ENCODE measurements at places on chromosomes 7 and 10.

- DNase-seq = no peak
Observed at GRCh38 chr7:150940431-150941102, 37.6 kb downstream of the KCNH2 start.

DNA sequence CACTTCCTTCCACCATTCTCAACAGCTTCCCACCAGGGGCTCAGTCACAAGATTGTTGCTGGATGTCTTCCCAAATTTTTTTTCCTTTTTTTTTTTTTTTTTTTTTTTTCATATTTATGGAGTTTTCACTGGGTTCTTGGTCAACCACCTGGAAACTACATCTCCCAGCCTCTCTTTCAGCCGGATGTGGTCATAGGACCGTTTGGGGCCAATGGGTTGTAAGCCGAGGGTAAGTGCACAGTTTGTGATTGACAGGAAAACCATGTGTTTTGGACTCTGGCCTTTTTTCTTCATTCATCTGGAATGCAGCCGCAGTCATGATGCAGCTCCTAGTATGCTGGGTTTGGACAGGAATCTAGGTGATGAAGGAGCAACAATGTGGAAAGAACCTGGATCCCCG is 337.1 kb upstream of the FOXK1 start:
- DNase-seq = no peak

- no peak for DNase-seq
Observed at GRCh38 chr10:96270571-96270970, 798 bp downstream of the BLNK start.

DNA sequence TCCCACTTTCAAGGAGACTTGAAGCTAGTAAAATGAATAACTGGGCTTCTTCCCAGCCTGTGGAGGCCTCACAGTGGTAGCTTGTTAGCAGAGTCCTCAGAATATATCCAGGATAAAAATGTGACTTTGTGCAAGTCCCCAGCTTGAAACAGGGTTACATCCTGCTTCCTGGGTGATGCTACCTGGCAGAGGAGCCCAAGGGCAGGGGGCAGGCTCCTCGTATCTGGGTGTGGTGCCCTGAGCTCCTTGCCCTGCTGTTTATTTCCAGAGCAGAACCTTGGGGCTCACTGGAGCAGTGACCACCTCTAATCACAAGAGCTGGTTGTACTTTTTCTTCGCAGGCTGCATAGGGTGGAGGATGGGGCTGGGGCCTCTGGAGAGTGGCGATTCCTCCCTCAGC is 94.8 kb downstream of the GRK5 start:
- DNase-seq = no peak

- no peak for DNase-seq
Observed at GRCh38 chr10:77293347-77293746, 344.3 kb downstream of the KCNMA1 start.

GRCh38 chr10:127318396-127318795 is 122.0 kb upstream of the INSYN2A start:
- DNase-seq = no peak

DNA sequence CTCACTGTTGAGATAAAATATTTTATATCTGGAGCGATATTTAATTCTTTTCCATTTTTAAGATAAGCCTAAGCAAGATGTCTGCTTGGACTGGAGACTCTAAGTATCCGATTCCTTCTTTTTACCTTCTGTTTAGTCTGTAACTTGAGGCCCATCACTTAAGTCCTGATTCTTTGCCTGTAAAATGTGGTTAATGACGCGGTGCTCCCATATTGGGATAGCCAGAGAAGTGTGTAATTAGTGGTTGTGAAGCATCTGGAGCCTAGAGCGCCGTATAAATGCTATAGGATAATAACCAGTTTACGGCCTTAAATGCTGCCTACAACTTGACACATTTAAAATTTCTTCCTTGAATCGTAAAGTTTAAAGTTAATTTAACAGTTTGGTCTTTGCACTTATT is 132.9 kb downstream of the CHN2 start:
- DNase-seq = no peak

DNA sequence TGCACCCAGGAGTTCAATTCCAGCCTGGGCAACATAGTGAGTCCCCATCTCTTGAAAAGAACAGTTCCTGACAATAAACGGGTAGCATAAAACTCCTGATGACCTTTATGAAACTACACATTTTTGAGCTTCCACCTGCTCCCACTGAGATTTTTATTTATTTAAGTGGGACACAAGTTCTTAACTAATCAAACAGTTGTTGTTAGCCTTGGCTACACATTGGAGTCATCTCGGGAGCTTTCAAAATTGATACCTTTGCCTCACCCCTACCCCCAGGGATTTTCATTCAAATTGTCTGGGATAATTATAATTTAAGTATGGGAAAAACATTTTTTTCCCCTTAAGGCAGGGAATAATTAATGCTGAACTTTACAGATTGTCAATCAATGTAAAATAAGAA is 39.3 kb downstream of the MALSU1 start:
- DNase-seq = no peak

DNA sequence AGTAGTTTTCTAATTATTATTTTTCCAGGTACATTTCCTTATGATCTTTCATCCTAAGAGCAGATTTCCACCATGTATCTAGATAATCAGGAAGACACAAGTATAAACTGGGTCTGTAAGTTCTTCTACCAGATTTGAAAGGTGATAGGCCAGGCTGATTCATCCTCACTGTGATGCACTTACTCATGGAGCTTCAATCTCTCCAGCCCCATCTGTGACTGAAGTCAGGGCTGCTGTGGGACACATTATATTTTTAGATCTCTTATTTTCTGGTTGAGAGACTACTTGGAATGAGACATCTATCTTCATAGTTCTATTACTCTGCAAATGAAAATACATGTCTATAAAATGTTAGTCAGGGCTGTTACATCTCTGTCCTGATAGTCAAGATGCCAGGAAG is 85.5 kb upstream of the SLC25A13 start:
- DNase-seq = no peak

DNA sequence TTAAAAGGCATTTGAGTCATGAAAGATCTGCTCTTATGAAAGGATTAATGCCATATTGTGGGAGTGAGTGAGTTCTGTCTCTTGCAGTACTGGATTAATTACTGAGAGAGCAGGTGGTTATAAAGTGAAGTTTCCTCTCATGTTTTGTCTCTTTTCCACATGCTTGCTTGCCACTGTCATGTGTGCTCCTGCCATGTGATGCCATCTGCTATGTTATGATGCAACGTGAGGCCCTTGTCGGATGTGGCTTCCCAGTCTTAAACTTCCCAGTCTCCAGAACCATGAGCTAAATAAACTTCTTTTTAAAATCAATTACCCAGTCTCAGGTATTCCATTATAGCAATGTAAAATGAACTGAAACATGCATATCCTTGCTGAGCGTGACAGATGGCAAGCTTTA is 22.7 kb upstream of the TCTN3 start:
- no peak for DNase-seq

- no peak for DNase-seq
Observed at GRCh38 chr10:117352724-117353123, 22.5 kb downstream of the PDZD8 start.

GRCh38 chr7:17968791-17969715 is 28.8 kb upstream of the SNX13 start:
- DNase-seq = no peak

DNA sequence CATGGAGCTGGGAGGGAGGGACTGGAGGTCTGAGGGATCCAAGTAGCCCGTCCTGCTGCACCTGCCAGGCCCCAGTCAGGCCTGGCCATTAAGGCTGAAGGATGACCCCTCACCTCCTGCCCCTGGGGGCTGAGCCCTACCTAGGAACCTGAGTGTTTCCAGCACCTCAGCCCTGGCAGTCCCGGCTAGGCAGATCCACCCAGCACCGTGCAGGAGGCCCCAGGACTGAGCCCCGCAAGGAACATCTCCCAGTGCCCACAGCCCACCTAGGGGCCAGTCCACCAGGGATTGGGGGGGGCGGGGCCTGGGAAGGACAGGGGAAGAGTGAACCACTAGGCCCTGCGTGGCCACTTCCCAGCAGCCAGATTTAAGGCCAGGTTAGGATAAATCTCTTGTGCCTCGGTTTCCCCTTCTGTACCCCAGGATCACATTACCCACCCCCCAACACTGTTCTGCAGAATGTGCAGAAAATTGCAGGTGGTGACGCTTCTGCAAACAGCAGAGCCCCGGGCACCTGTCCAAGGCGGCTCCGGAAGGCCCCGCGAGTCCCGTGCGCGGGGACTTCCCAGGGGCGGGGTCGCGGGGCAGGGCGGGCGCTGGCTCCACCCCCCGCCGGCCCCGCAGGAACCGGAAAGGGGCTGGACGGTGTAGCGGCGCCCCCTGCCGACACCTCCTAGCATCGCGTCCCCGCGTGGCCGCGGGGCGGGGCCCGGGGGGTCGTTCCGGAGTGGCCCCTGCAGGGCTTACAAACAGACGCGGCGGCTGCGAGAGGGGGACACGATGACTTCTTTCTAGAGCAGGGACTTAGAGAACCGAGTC is 55.9 kb downstream of the PWWP2B start:
- DNase-seq = peak; percentile 93

DNA sequence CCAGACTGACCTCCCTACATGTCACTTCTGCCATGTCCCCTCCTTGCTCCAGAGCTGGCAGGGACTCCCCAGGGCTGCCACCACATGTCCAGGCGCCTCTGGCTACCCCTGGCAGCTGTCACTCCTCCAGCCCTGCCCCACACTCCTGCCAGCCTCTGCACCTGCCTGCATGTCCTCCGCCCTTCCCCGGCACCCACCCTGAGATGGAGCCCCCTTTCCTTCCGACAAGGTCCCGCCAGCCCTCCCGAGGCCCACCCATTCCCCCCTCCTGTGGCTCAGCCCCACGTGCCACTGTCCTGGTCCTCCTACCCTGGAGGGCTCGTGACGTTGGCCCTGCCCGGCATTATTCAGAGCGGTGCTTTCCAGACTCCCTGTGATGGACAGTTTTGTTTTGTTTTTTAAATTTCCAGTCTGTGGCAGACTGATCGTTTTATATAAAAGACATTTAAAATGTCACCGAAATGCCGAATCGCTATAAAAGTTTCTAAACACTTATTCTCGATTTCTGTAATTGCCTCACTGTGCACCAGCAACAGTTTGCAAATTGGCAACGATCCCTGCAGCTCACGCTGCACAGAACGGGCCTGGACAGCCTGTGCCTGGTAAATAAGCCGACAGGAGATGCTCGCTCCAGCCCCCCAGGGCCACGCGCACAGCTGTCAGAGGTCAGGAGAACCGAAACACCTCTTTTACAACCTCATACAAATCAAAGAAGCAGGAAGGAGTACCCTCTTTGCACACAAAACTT is 111.1 kb upstream of the SH2B2 start:
- no peak for DNase-seq

- no peak for DNase-seq
Observed at GRCh38 chr10:73894245-73894971, 16.5 kb upstream of the PLAU start.

DNA sequence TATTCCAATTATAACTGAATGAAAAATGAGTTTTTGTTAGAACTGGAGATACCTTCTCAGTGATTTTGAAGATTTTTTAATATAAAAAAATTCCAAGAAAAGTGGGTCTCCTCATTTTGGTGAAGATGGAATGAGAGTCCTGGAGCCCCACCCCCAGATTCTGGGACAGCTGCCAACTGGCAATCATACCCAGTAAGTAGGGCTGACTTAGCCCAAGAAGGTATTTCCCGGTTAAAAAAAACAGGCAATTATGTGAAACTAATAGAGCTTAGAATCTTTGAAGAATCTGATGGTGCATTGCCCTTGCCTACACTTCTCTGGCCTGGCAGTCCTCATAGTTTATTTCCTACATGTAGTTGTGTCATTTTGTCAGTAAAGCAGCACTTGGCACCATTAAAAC is 52.8 kb upstream of the VWDE start:
- DNase-seq = no peak

- DNase-seq = no peak
Observed at GRCh38 chr10:27804136-27804535, 58.5 kb upstream of the MKX start.

- DNase-seq = no peak
Observed at GRCh38 chr10:97798958-97799610, 27.3 kb upstream of the SFRP5 start.

DNA sequence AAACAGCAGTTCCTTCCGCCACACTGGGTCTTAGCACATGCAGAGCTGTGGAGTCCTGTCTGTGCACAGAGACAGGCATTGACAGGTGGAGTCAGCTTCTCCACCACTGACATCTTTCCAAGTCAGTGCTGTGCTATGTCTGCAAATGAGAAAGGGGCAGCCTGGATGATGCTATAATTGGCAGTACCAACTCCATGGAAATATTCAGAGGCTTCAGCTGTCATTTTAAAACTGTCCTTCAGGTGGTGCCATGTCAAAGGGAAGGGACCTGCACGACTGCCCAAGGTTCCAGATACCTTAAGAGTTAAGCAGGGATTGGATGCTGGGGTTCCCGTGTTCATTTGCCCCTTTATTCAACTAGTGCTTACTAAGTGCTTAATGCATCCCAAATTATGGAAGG is 258.0 kb upstream of the PRKCQ start:
- no peak for DNase-seq

- no peak for DNase-seq
Observed at GRCh38 chr7:7579638-7580037, 13.0 kb downstream of the MIOS start.

DNA sequence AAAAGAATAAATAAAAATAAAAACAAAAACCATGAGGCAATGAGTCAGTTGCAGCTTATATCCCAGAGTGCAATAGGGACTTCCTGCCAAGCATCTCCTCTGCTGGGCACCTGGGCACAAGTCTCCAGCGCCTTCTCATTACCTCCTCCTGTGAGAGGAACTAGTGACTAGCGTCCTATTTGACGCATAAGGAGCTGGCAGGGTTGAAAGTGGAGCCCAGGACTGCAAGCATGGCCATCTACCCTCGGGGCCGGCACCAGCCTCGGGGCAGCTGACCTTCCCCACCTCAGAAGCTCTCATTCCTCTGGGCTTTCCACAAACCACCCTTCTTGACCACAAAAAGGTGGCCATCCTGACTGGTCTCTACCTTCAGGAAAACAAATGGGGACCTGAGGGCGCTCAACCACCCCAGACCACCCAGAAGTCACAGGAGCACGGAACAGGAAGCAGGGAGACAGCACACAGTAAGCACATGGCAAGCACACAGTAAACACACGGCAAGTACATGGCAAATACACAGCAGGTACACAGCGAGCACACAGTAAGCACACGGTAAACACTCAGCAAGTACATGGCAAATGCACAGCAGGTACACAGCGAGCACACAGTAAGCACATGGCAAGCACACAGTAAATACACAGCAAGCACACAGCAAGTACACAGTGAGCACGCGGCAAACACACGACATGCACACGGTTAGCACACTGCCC is 19.1 kb downstream of the CTBP2 start:
- DNase-seq = no peak

DNA sequence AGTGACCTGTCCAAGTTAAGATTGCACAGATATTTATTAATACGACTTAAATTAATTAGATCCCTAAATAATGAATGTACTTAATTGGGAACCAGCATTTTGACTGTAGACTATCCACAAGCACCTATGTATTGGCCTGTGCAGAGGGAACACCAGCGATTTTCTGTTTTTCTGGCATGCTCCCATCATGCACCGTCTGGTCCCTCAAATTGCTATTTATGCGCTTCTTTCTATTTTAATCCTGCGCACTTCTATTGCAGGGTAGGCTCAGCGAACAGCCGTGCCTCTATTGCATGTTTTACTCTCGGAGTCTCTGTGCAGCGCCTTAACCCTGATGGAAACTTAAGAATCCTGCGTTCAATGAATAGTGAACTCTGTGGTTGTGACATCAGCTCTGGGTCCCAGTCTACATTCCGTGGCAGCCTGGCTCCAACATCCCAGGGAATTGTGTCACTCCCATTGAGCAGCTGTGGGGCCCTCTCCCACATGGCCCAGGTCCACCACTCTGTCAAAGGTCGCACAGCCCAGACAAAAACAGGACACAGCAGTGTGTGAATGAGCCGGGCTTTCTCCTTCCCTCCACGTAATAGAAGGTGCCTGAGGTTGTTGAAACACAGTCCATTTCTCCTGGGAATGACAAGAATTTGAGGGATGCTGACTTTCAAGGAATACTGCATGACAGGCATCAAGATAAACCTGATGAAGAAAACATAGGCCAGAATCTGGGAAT is 239.7 kb upstream of the KLF6 start:
- DNase-seq = no peak
